Right forelimb (tissue), 1 donor: ENCODE measurements at places on chromosomes 11 and 22.

DNA sequence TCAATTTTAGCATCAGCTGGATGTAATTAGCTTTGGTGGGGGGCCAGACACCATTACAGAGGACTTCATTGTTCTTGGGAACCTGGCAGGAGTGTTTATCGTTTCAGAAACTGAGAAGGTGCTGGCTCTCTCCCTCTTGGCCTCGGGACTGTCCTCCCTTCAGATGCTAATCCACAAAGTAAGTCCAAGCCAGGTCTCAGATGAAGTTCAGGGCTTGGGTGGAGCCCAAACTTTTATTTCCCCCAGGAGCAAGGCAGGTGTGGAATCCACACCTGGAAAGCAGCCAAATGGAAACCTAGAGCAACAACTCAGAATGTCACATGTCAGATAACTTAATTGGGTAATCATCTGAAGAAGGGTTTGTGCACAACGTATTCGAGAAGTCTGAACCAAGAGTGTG lies 119.2 kb downstream of the ME3 start:
- DNase-seq = no peak

DNA sequence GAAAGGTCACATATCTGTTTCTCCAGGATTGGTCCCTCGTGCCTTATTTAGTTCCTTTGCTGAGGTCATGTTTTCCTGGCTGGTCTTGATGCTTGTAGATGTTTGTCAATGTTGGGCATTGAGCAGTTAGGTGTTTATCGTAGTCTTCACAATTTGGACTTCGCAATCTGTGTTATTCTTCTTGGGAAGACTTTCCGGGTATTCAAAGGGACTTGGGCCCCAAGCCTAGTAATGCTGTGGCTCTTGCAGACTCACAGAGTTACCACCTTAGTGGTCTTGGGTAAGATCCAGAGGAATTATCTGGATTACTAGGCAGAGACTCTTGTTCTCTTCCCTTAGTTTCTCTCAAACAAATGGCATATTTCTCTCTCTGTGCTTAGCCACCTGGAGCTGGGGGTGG lies 223.5 kb downstream of the GRIK4 start:
- no peak for DNase-seq

DNA sequence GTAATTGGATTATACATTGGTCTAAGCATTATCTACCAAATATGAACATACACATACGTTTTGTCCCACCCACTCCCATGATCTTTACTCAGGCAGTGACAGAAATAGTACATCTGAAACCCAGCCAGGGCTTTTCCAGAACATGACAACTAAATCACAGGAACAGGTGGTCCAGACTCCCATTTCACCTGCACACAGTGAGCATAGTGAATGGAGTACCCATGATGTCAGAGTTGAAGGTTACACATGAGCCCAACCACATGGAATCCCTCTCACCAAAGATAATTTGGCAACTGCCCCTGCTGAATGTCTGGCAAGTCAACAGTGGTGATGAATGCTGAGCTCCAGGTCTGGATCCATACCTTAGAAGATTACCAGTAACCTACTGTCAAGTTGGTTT lies 411.9 kb upstream of the LUZP2 start:
- DNase-seq = no peak

- no peak for DNase-seq
Measured at GRCh38 chr11:86627776-86628455, 44.5 kb downstream of the ME3 start.

GRCh38 chr11:18491924-18492323 lies 34.8 kb downstream of the TSG101 start:
- no peak for DNase-seq
